CD4-positive, alpha-beta T cell treated with Interleukin-10 for 1 hour (primary cell): ENCODE measurements at places on chromosomes 1 and 21.

DNA sequence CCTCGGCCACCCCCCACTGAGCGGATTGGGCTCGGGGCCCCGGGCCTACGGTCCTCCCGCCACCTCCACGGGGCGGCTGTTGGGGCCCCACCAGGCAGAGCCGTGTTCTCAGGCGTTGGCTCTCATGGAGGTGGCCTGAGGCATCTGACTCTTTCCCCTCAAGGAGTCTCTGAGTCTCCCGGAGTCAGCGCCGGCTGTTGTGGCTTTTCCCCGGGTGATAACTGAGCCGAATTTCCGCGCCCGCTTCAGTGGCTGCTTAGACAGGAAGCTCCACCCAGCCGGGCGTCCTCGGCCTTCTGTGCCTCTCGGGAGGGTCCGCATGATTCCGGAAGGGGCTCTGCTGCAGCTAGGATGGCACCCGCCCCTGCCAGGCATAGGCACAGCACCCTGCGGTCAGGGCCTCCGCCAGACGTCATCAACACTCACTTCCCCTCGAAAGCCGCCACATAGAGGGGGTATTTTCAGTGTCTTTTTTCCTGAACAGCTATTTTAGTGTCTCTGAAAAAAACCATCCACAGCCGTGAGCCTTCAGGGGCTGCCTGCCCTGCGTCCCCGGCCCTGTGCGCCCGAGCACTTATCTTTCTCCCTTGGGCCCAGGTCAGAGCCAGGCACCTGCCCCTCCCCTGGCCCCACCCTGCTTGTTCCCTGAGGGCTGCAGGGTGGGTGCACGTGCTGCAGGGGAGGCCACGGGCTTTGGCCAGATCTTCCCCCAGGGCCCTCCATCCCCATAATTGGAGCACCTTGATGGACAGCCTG, 72.9 kb downstream of the SKI start:
- peak; percentile 95 for DNase-seq

GRCh38 chr1:67690018-67690363, 5.0 kb downstream of the GADD45A start:
- no peak for DNase-seq

DNA sequence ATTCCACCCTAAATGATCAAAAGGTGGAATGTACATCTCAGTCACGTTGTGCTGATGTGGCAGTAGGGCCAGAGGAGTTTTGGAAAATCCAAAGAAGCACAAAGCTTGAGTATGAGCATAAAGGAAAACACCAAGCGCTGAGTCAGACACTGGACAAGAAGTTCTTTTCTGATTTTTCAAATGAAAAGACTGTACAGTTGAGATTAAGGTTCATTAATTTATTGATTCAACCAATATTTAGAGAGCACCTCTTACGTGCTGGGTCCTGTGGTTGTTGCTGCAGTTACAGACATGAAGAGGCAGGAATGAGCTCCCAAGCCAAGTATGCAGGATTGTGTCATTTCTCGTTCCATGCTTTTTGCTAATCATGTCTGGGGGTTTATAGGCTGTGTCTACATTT, 28.9 kb upstream of the APP start:
- DNase-seq = no peak

DNA sequence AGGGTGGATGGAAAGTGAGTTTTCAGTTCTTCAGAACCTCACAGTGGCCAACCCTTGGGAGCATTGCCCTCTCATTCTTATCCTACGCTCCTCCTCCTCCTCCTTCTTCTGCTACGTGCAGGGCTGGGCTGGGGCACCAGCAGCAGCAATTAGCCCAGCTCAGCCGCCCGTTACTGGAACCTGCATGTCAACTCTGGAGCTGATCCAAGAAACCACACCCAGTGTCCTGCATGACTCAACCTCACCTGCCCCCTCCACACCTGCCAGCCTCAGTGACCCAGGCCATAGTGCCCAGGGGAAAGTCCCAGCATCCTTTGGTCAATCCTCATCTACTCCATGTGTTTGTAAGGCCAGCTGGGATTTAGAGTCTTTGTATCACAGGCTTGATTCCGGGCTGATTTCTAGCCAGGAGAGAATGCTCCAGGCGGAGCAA, 12.6 kb downstream of the ELF3 start:
- no peak for DNase-seq

DNA sequence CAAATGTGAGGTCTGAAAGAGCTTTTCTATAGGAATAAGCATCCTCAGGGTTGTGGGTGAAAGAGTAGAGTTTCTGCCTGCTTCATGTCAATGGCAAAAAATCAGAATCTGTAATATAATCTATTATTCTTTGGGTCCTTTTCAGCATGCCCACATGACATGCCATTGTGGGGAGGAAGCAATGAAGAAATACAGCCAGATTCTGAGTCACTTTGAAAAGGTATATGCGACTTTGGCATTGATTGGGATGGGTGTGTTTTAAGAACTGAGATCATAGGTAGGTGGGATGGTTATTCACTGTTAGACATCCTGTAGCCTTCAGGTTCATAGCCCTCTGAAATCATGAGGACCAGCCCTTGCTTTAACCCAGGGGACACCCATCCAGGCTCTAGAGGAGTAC, 1.8 kb downstream of the IL20 start:
- DNase-seq = no peak

DNA sequence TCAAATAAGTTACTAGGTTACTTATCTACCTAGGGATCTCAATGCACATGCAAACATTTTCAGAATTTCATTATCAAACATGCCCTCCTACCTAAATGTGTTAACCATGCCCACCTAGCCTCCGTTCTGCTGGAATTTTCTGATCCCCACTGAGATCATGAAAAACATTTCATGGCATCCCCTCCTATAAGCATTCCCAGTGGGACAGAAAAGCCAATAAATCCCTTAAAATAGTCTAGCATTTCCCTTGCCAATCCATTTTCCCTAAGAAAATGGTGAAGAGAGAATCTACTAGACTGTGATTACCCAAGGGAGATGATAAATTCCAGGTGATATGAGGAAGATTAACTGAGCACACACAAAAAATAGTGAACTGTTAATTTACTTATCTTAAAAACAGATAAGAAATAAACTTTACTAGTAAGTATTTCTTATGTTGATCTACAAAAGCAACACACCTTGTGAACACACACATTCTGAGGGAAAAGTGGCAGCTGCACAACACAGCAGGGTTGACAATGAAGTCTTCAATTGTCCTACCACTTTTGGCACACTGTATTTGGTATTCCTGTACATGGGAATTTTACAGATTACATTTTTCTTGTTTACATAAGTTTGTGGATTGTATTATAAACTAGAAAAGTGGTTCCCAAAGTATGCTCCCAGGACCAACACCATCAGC, 49.6 kb downstream of the ARID4B start:
- DNase-seq = no peak

DNA sequence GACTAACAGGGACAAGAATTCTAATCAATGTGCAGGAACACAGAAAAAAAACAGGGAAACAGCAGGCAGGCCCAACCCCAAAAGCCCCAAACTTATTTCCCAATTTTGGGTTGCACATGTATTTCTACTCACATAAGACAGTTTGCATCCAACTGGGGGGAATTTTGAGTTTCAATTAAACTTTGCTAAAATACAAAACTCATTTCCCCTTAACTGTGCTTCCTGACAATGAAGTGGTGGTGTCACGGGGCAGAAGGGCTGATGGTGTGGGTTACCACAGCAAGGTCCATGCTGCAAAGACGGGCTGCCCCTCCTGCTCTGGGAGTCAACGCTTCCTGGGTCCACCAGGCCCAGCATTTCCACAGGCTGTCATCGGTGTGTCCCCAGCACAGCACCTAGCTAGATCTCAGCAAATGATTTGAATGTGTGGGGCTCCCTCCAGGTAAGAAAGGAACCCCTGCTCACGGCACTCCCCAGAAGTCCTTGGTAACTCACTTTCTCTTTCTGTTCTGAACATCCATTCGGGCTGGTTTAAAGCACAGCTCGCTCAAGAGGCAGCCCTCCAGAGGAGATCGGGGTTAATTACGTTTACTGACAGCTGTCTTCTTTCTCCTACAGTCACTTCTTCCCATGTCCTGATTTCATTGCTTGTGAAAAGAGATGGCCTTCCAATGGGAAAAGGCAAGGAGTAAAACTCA, 27.4 kb downstream of the HIVEP3 start:
- peak; percentile 81 for DNase-seq

DNA sequence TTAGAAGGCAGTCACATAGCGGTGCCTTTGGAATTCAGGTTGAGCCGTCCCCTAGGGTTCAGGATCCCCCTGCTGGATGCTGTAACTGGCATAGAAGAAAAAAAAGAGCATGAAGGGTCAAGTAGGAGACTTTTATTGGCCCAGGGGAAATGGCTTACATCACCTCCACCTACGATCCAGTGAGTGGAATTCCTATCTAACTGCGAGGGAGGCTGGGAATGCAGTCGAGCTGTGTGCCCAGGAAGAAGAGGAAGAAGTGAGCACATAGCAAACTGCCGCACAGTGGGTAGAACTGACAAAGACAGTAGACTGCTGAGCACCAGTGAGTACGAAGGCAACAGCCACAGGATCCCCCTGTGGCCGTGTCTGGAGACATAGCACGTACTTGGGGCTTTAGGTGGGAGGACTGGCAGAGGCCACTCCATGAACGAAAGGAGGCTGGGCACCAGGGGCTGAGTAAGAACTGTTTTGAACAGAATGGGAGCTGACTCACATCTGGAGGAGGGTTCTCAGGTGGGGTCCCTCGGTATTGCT, 79.2 kb downstream of the RNF220 start:
- no peak for DNase-seq

- no peak for DNase-seq
Observed at GRCh38 chr1:174358786-174359453, 88.8 kb upstream of the GPR52 start.

- DNase-seq = no peak
Observed at GRCh38 chr1:20102875-20103274, 16.5 kb downstream of the PLA2G2D start.

GRCh38 chr1:162019446-162019845, 4.2 kb downstream of the OLFML2B start:
- DNase-seq = no peak

DNA sequence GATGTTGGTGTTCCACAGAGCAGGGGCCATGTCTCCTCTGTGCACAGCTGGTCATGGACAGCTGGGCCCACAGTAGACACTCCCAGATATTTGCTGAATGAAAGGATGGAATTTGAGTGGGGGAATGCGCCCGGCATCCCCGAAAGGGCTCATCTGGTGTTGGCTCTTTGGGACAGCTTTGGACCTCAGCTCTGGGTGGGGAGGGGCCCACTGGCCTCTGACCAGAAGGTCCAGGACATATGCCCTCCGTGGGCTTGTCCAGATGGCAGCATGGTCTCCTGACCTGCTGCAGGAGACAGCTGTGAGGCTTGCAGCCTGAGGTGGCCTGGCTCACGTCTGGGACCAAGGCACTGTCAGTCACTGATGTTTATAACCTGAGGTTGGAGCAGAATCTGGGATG, 160.4 kb upstream of the AJAP1 start:
- DNase-seq = no peak

- DNase-seq = no peak
Observed at GRCh38 chr1:219587401-219587800, 25.5 kb downstream of the ZC3H11B start.

GRCh38 chr1:193068013-193068412, 8.6 kb downstream of the RO60 start:
- DNase-seq = no peak
